ENCODE measurements at places on chromosomes 12 and 14.

DNA sequence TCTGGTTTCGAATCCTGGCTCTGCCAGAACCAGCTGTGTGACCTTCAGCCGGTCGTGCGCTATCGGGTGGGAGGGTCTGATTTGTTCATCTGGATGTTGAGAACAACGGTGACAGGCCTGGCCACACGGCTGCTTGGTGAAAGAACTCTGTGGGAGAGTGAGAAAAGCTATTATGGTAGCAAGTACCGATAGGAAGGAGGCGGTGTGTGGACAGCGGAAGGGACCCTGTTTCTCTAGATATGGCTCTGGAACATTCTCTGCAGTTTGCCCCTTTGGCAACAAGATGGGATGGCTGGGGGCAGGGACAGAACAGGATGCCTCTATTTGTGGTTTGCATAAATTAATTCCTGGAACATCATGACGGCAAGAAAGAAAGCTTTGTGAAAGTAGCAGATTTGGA is 347.3 kb downstream of the AACS start:
- DNase-seq, result no peak

DNA sequence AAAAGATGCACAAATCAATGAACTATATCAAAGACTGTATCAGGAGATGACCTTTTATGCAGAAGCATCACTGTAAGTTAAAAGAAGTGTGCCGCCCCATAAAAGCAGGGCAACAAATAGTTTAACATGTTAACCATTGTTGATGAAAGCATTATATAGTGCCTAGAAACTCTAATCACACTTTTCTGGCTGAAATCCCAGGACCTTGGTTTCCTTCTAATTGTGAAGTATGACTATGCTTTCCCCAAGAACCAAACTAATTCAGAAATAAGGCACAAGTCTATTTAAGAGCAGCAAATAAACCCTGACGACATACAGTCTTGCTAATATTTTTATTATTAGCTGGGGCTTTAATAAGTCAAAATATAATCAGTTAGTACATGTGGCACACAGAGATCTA is 21.7 kb downstream of the RACGAP1 start:
- no peak for DNase-seq

- no peak for DNase-seq
These were observed 66.3 kb downstream of the SRRM4 start for GRCh38 chr12:119047641-119048040.

DNA sequence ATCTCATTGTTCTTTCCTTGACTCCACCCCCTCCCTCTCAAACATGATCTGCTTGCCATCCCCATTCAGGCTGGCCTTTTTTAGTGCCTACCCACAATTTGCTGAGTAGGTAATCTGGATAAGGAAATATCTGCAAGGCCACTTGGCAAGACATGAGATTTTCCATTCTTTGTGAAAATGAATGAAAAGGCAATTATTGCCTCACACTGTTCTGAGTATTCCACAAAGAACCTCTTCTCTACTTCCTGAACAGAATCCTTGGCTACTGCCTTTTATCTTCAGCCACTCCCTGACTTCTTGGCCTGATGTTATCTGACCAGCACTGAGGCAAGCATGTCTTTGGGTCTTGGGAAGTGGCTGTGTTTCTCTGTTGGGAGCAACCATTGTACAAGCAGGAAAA is 263.2 kb upstream of the ATP2B1 start:
- no peak for DNase-seq

DNA sequence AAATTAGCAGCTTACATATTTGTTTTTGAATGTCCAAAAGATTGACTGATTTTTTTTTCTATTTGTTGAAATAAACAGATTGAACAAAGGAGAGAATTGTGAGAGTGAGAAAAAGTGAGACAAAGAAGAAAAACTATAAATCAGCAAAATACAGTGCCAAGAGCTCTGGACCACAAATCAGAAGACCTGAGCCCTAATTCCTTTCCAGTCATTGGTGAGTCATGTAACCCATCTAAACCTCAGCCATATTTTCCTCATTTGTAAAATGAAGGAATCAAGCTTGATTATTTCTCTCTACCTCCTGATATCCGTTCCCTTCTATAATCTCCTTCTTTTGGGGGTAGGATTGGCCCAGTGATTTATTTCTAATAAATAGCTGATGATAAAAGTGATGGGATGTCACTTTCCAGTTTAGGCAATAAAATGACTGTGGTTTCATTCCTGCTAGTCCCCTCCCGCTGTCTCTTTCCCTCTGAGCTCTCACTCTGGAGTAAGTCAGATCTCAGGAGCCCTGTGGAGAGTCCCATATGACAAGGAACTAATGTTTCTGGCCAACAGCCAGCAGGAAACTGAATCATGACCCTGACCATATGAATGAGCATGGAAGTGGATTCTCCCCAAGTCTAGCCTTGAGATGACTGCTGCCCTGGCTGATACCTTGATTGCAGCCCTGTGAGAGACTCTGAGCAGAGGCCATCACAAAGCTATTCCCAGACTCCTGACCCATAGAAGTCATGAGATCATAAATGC is 218.9 kb downstream of the ACSS3 start:
- DNase-seq, result peak; percentile 4

GRCh38 chr12:12460935-12461922 is 101.4 kb downstream of the DUSP16 start:
- DNase-seq, result no peak

All from NCI-H345 (cell line).